ENCODE measurements at places on chromosomes 7 and 10. TPM values are rescaled to one million over a fixed set of nuclear protein-coding genes. Genes with fewer than 3 reads are reported as not detected.
A peak's percentile ranks its signal among the peaks of the same experiment; 100 is the strongest.

DNA sequence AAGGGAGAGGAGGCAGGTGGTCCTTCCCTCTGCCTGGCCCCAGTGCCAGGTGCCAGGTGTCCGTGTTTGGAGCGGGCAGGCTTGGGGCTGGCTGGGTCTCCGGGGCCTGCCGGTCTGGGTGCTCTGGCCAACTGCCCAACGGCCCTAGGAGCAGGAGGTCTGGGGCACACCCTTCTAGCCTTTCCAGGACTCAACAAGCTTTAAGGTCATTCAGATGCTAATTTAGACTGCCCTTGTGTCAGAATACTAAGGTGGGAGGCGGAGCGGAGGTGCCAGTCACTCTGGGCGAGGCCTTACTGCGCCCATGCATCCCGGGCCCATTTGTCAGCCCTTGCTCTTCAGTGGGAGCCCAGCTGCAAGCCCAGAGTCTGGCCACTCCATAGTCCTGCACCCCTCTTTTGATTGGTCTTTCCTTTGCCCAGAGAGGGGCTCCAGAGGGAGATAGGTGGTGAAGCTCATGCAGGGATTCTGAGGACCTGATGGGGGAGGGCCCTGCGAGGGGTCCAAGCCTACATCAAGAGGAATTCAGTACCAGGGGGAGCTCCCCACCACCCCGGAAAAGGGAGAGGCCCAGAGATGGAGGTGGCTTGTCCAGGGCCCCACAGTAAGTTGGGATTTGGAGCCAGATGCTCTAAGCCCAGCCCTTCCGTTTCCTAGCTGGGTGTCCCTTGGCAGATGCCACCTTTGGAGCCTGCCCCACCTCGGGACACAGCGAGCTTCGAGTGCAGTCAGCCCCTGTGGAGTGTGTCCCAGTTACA lies 1.3 kb downstream of the PGAM2 start:
- peaks cover 25% of the 10 kb centered on the region for H3K36me3 ChIP-seq
- peaks cover 17% of the 10 kb centered on the region for H3K4me1 ChIP-seq
- H3K27ac ChIP-seq: no peak overlapping the region
- no peak overlapping the region for H3K4me3 ChIP-seq

DNA sequence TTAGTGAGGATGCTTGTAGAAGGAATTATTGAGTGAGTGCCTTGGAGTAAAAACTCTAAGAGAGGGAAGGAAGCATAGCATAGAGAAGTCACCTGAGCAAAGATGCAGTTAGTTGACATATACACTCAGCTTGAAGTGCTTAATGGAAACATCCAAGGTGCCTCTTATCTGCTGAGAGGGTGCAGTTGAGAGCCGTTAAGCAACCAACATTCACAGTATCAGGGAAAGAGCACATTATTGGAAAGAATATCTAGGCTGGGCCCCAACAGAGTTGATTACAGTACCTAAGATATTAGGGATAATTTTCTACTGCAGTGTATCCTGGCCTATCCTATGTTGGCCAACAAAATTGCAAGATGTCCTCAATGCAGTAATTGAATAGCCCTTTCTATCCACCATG lies 302.0 kb downstream of the ETV1 start:
- H3K4me1 ChIP-seq: no peaks in the 10 kb centered on the region
- no peak for DNase-seq
- no peaks in the 10 kb centered on the region for H3K27me3 ChIP-seq

DNA sequence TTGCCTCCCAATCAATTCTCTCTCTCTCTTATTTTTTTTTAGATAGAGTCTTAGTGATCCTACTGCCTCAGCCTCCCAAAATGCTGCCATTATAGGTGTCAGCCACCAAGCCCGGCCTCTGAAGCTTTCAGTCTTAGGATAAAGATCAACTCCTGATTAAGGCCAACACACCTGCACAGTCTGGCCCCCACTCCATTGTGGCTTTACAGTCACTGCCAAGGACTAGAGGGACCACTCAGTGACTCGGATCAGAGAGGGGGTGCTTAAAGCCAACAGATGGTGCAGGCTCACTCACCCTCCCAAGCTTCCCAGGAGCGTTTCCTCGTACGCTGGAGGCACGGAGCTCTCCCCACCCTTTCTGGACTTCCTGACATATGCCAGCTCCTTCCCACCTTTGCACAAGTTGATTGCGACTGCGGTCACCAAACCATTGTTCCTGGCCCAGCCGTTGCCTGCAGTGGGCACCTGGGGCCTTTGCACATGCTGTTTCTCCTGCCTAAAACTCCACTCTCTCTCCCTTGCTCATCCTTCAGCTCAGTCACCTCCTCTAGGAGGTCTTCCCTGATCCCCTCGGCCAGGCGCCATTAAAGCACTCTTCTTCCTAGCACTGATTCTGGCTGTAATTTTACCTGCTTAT lies 1.7 kb upstream of the CDH23 start:
- no peaks in the 10 kb centered on the region for H3K36me3 ChIP-seq
- no peak for DNase-seq
- peaks cover 31% of the 10 kb centered on the region for H3K27me3 ChIP-seq
- H3K4me1 ChIP-seq: peaks cover 4% of the 10 kb centered on the region

DNA sequence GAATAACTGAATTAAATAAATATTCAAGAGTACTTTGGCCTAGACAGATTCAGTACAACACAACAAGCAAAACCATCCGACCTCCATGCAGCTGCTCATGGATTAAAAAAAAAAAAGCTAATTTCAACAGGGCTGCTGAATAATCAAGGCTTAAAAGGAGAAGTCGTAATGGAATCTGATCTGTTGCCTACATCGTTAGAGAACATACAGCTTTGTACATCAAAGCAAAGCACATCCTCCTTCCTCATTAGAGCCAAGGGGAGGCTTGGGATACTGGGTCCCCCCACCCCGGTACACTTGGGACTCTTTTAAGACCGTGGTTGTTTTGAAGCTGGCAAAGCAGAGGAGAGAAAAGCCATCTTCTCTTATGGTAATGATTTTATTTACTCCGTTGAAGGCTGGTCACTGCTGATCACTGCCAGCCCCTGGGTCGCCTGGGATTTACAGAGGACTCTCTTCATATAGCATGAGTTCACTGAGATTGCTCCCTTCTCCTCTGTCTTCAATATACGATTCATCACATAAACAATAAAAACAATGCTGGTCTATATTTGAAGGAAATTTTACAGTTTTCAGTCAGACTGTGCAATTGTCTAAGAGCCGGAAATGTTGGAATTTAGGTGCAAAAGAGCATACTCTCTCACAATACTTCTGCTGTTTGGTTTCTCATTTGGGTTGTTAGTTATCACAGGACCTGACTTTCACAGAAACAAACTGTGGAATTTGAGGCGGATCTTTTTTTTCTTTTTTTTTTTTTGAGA lies 148.8 kb downstream of the FAM107B start:
- H3K4me3 ChIP-seq: no peak overlapping the region
- no peaks in the 10 kb centered on the region for H3K4me1 ChIP-seq
- H3K27me3 ChIP-seq: no peaks in the 10 kb centered on the region
- no peaks in the 10 kb centered on the region for H3K36me3 ChIP-seq
- no peak overlapping the region for H3K27ac ChIP-seq

- DNase-seq: no peak
- no peaks in the 10 kb centered on the region for H3K4me1 ChIP-seq
- no peak overlapping the region for H3K27ac ChIP-seq
- no peak overlapping the region for H3K4me3 ChIP-seq
- no peaks in the 10 kb centered on the region for H3K36me3 ChIP-seq
- H3K27me3 ChIP-seq: no peaks in the 10 kb centered on the region
These were observed 100.4 kb upstream of the DNAJC1 start for GRCh38 chr10:22103701-22104470.

DNA sequence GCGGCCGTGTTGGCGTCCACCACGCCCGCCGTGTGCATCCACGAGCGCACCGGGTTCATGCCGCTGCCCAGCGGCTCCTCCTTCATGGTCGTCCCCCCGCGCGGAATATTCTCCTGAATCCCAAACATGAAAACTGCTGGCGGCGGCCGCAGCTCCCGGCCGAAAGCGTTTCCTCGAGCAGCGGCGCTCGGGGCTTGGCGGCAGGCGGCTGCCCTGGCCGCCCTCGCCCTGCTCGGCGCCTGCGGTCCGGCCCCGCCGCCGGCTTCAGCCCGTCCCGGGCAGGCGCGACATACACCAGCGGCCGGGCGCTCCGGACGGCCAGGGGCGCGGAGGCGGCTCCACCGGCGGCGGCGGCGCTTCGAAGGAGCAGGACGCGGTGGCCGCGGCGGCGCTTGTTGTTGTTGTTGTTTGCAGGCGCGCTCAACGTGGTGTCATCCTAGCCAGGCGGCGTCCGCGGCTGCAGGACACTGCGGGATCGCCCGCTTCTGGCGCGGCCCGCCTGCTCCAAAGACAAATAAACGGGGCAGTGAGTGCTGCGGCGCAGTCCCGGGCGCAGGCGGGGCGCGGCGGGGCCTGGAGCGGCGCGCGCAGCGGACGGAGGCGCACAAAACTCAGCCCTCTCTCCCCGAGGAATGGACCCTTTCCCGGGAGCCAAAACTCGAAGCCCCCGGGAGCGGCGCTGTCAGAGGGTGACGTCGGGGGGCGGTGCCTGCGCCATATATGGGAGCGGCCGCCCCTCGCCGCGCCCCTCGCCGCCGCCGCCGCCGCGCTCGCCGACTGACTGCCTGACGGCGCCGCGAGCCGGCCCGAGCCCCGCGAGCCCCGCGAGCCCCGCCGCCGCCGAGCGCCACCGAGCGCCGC lies at the start of gene EBF3:
Gene EBF3, minus strand, starts transcription at position 634 of the 861 bp plus-strand sequence. Its CDS starts 506 bp downstream, at position 128.
- no peak within 1 kb of the TSS for H3K4me3 ChIP-seq
- no peak within 1 kb of the TSS for H3K27ac ChIP-seq
- peaks cover 26% of the 10 kb centered on the region for H3K27me3 ChIP-seq
- H3K36me3 ChIP-seq: no peaks in the 10 kb centered on the region
- peaks cover 37% of the 10 kb centered on the region for H3K4me1 ChIP-seq
- peak; percentile 49 for DNase-seq

DNA sequence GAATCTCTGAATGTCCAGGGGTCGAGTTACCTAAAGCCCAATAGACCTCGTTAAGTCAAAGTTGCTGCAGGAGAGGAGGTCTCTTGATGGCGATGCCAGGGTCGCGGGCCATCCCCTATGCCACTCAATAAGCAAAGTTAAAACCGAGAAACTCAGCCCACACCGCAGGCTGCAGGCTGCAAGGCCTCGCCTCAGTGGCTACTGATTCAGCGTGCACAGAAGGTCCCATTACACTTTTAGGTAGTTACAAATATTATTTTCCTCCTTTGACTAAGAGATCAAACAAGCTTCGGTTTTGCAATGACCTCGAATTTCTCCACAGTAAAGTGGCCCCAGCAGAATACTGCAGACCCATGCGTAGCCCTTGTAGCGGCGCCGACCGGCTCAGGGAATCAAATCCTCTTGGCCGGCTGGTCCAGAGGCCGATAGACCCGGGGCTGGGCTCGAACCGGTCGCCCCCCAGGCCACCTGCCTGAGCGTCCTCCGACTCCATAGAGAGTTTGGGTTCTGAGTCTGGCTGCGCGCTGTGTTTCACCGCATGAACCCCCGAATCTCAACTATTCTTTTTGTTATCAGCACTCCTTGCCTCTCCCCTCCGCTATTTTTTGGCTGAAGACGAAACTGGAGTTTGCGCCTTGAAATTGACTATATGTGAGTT lies 2.3 kb downstream of the C1QL3 start:
- no peak overlapping the region for H3K27ac ChIP-seq
- peaks cover 19% of the 10 kb centered on the region for H3K4me1 ChIP-seq
- peaks cover 4% of the 10 kb centered on the region for H3K36me3 ChIP-seq
- no peak overlapping the region for H3K4me3 ChIP-seq
- peaks cover 15% of the 10 kb centered on the region for H3K27me3 ChIP-seq

GRCh38 chr7:104627516-104627915 lies 299.1 kb downstream of the LHFPL3 start:
- no peaks in the 10 kb centered on the region for H3K27me3 ChIP-seq
- no peak overlapping the region for H3K27ac ChIP-seq
- no peaks in the 10 kb centered on the region for H3K36me3 ChIP-seq
- no peak overlapping the region for H3K4me3 ChIP-seq
- no peak for DNase-seq
- H3K4me1 ChIP-seq: no peaks in the 10 kb centered on the region

DNA sequence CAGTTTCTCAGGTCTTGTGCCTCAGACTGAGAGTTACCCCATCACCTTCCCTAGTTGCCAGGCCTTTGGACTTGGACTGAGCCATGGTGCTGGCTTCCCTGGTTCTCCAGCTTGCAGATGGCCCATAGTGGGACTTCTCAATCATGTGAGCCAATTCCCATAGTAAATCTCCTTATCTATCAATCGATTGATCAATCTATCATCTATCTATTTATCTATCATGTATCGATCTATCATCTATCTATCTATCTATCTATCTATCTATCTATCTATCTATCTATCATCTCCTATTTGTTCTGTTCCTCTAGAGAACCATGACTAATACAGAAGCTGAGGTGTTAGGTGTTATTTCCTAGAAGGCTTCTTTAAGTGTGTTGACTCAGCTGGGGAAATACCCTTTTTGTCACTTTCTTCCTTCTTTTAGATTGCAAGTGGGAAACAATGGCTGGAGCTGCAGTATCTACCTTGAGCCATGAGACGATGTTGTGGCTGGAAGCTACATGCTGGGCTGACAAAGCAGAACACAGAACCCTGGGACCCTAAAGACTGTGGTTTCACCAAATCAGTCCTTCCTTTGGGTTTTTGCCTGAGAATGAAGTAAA lies 234.7 kb upstream of the GLI3 start:
- no peak for DNase-seq
- no peak overlapping the region for H3K4me3 ChIP-seq
- H3K27ac ChIP-seq: no peak overlapping the region
- H3K36me3 ChIP-seq: no peaks in the 10 kb centered on the region

GRCh38 chr7:39271402-39271801 lies 293.7 kb downstream of the POU6F2 start:
- H3K4me1 ChIP-seq: no peaks in the 10 kb centered on the region
- no peaks in the 10 kb centered on the region for H3K36me3 ChIP-seq
- H3K27ac ChIP-seq: no peak overlapping the region

- H3K27ac ChIP-seq: no peak overlapping the region
- no peaks in the 10 kb centered on the region for H3K4me1 ChIP-seq
- H3K27me3 ChIP-seq: no peaks in the 10 kb centered on the region
These were observed 112.8 kb downstream of the PTEN start for GRCh38 chr10:87976101-87976743.

DNA sequence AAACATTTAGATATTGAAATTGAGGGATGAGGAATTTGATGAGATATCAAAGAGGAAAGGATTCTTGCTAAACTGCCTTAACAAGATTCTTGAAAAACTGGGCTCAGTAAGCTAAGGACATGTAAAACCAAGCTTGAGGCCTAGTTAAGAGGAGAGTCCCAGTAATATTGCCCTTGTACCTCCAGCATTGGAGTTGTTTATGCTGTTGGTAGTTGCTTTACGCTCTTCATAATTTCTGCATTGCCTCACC lies 156.1 kb upstream of the TRIM24 start:
- H3K27ac ChIP-seq: no peak overlapping the region
- no peaks in the 10 kb centered on the region for H3K4me1 ChIP-seq
- H3K27me3 ChIP-seq: no peaks in the 10 kb centered on the region
- no peaks in the 10 kb centered on the region for H3K36me3 ChIP-seq
- DNase-seq: no peak

- H3K36me3 ChIP-seq: peaks cover 29% of the 10 kb centered on the region
- no peaks in the 10 kb centered on the region for H3K27me3 ChIP-seq
- no peak overlapping the region for H3K4me3 ChIP-seq
- DNase-seq: no peak
These were observed 50.2 kb downstream of the APBB1IP start for GRCh38 chr10:26488344-26488743.

Gene LRIT1
- total RNA-seq: not detected

Gene TMEM176A
- total RNA-seq: not detected

Gene WNT2
- total RNA-seq: not detected

Gene KAZALD1
- total RNA-seq: not detected

Gene SOSTDC1
- total RNA-seq: not detected

Gene PIP
- total RNA-seq: not detected

Gene EFCAB10
- 0.86 TPM for total RNA-seq

Gene BICC1
- 0.20 TPM for total RNA-seq

Gene PON3
- not detected for total RNA-seq

Gene ZNF365
- total RNA-seq: 13.8 TPM

Gene PRSS2
- total RNA-seq: 0.52 TPM

Gene RTKN2
- 99.5 TPM for total RNA-seq

Gene SP8
- total RNA-seq: not detected

Gene MOSPD3
- 13.9 TPM for total RNA-seq
